CD4-positive, alpha-beta memory T cell (primary cell): ENCODE measurements at places on chromosomes 2 and 18.

DNA sequence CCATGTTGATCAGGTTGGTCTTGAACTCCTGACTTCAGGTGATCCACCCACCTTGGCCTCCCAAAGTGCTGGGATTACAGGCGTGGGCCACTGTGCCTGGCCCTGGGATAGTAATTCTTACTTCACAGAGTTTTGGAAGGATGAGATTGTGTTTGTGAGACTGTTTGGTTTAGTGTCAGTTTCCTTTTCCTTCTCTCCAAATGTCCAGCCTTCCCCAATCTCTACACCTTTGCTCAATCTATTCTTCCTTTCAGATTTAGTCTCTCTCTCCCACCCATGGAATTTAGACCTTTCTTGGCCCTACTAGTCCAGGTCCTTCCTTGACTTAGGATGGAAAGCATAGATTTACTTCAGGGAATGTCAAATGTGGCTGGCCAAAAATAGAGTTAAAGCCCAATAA is 12.2 kb upstream of the IL1A start:
- no peaks in the 10 kb centered on the region for H3K27me3 ChIP-seq
- H3K4me1 ChIP-seq, result no peaks in the 10 kb centered on the region
- no peak overlapping the region for H3K4me3 ChIP-seq
- no peaks in the 10 kb centered on the region for H3K36me3 ChIP-seq
- no peak for DNase-seq

DNA sequence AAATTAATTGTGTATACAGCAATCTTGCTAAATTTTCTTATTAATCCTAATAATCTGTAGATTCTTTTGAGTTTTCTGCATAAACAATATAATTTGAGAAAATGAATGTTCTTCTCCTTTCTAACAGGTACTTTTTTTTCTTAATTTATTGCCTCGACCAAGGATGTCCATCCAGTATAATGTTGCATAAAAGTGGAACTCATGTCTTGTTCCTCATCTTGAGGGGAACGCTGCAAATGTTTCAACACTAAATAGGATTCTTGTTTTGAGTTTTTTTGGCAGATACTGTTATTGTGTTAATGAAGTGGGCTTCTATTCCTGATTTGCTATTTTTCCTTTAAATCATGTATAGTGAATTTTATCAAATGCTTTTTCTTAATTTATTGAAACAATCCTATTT is 244.4 kb upstream of the REV1 start:
- no peaks in the 10 kb centered on the region for H3K36me3 ChIP-seq
- no peaks in the 10 kb centered on the region for H3K4me1 ChIP-seq
- H3K27ac ChIP-seq, result no peak overlapping the region
- no peak overlapping the region for H3K4me3 ChIP-seq
- no peaks in the 10 kb centered on the region for H3K27me3 ChIP-seq

- no peaks in the 10 kb centered on the region for H3K27me3 ChIP-seq
- no peak for DNase-seq
- H3K4me1 ChIP-seq, result no peaks in the 10 kb centered on the region
- H3K27ac ChIP-seq, result no peak overlapping the region
- no peaks in the 10 kb centered on the region for H3K36me3 ChIP-seq
These were observed 42.5 kb upstream of the PPP1CB start for GRCh38 chr2:28709101-28709500.

- H3K36me3 ChIP-seq, result no peaks in the 10 kb centered on the region
- DNase-seq, result no peak
- H3K4me1 ChIP-seq, result peaks cover 42% of the 10 kb centered on the region
- H3K27me3 ChIP-seq, result no peaks in the 10 kb centered on the region
- H3K27ac ChIP-seq, result no peak overlapping the region
These were observed 90.4 kb downstream of the PLCL1 start for GRCh38 chr2:197894751-197895274.

DNA sequence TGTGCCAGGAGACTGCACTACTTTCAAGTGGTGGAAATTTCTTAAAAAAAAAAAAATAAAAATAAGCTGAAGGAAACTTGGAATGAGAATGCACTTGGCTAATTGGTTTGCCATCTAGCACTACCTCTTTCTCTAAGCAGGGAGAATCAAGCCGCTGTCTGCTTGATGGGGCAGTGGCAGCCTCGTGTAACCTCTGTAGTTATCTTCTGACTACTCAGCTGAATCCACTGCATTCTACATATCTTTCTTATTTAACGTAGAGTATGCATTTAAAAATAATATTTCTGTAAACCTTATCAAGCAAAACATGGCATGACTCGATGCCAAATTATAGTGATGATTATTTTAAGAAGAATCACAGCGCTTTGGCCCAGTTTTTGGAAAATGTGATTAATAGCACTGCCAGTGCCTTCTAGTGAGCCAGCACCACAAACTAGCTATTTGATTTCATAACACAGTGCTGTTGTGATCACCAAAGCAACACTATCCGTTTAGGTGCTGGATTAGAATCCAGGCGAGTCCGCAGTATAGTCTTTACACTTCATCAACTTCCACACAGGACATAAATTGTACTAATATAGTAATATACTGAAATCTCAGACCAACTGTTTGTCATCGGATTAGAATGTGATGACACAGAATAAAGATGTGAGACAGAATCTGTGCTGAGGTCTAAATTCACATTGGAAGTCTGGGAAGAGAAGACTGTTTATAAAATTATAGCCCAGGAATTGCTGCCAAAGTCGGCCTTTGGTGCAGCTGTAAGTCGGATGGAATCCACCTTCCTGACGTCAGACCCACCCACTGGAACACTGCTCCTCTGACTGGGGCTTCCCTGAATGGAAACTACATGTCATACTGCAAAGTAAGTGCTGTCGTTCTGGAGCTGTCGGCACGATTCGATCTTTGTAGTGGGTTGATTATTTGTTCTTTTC is 136.5 kb upstream of the ETAA1 start:
- no peak overlapping the region for H3K4me3 ChIP-seq
- no peaks in the 10 kb centered on the region for H3K36me3 ChIP-seq

DNA sequence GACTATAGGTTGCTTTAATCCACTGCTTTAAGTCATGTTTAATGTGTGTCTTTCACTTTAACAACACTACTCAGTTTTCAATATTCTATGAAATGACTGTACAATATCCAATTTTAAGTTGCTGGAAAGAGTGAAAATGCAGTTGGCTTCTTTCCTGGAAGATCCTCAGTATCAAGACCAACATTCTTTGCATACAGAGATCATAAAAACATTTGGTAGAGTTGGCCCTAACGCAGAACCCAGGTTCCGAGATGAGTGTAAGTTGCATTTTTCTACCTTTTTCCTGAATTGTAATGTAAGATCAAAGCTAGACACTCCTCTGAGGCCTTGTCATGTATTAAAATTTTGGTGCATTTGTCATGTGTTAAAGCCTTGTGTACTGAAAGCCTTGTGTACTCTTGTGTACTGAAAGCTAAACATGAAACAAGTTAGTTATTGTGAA is 42.9 kb upstream of the TNFRSF11A start:
- no peaks in the 10 kb centered on the region for H3K4me1 ChIP-seq
- no peaks in the 10 kb centered on the region for H3K27me3 ChIP-seq
- no peak overlapping the region for H3K4me3 ChIP-seq
- DNase-seq, result no peak
- H3K27ac ChIP-seq, result no peak overlapping the region
